ENCODE measurements at places on chromosomes 16 and 17.

DNA sequence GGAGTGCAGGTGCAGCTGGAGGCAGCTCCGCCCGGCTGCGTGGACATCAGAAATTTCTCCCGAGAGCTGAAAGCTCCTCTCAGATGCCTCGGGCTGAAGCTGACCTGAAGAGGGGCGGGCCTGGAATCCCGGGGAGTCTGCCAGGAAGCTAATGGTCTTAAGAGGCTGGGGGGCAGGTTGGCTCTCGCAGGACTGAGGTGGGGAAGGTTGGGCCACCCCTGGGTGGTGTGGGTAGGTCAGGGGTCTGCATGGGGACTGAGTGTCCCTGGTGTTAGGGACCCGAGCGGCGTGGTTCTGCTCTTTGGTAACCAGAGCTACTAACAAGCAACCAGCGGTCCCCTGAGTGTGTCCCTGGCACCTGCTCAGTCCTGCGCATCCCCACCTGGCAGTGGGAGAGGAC lies 3.5 kb downstream of the CHMP6 start:
- DNase-seq, result no peak

DNA sequence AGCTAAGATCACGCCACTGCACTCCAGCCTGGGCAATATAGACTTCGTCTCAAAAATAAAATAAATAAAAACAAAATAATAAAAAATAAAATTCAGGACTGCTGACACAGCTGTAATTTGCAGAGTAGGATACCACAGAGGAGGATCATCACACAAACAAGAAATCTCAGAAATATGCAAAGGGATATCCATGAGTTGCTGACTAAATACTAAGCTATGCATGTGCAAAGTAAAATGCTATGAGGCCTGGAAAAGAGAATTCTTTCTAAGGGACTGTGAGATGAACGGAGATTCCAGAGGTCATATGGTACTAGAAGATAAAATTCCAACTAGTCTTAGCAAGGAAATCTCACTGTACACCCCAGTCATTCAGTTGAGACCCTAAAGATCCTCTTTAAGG lies 74.8 kb downstream of the SLC39A11 start:
- DNase-seq, result no peak

GRCh38 chr17:69960755-69961154 lies 114.3 kb upstream of the KCNJ16 start:
- DNase-seq, result no peak

DNA sequence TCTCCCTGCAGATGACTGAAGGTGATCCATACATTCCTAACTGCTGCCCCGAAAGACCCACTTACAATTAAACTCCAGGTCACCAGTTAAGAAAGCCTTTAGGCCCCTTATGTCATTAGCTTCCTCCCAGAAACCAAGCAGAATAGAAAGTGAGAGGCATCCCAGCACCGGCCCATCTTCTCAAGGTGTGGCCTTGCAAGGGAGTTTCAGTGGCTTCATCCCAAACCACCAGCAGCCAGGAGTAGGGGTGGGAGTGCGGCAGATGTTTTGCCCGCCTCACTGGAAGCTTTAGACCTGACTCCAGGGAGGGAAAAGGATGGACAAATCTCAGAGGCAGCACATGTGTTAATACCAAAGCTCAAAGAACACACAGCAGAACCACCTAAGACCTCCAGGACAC lies 5.1 kb downstream of the ZFHX3 start:
- DNase-seq, result no peak

GRCh38 chr17:76219670-76220383 lies 20.5 kb downstream of the RNF157 start:
- DNase-seq, result no peak

GRCh38 chr16:57949595-57950238 lies 21.2 kb downstream of the CNGB1 start:
- DNase-seq, result no peak

DNA sequence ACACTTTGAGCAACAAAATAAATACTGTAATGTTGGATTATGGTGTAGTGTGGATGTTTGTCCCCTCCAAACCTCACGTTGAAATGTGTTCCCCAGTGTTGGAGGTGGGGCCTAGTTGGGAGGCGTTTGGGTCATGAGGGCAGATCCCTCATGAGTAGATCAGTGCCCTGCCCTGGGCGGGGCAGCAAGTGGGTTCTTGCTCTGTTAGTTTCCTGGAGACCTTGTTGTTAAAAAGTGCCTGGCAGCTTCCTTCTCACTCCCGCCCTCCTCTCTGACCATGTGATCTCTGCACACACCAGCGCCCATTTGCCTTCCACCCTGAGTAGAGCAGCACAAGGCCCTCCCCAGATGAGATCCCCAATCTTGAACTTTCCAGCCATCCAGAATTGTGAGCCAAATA lies 67.7 kb downstream of the MPRIP start:
- DNase-seq, result no peak

- DNase-seq, result no peak
Measured at GRCh38 chr16:54928016-54928356, 2.7 kb upstream of the IRX5 start.

- DNase-seq, result no peak
Measured at GRCh38 chr16:2710711-2711231, 9.3 kb downstream of the PRSS27 start.

DNA sequence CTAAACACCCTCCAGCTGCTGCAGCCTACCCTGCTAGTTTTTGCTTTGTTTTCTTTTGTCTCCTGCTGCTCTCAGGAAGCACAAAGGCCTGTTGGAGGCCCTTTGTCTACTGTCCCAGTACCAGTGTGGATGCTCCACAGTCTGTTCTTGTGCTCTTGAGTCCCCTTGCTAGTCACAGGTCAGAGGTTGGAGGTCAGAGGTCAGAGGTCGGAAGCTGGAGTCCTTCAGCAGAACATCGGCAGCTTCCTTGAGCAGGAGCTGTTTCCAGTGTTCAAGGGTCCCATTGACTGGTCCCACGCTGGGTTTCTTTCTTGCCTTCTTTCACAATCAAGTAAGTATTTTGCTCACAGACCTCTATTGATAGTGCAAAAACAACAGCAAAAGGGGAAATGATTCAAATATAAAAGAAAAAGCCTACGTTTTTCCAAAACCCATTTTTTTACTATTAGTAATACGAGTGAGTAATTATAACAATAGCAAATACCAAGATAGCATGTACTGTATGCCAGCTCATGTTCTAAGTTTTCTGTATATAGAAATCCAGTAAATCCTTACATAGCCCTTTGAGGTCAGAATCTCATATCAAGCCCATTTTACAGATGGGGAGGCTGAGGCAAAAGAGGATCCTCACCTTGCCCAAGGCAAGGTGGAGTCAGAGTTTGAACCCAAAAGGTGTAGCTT lies 10.9 kb upstream of the IL34 start:
- no peak for DNase-seq

GRCh38 chr16:16815641-16816040 lies 436.7 kb downstream of the NPIPA7 start:
- no peak for DNase-seq

GRCh38 chr16:73365016-73365551 lies 317.2 kb upstream of the ZFHX3 start:
- no peak for DNase-seq

- no peak for DNase-seq
Measured at GRCh38 chr17:32570081-32570396, 83.2 kb downstream of the CDK5R1 start.

DNA sequence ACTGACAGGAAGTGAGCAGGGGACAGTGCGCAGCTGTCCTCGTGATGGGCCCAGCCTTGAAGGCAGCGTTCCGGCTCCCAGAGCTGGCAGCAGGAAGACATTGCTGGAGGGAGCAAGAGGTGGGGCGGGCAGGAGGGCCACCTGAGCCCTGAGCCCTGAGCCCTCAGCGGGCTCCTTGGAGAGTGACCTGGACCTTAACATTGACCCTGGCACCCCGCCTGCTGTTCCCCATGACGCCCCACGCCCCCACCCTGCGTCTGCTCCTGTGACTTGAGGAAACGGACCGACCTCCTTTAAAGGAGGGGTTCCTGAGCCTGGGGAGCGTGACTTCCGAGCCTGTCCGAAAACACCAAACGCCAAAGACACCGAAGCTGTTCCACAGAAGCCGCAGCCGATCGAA lies 25.1 kb upstream of the ENPP7 start:
- DNase-seq, result no peak

- DNase-seq, result no peak
Measured at GRCh38 chr16:66370786-66371684, 4.5 kb downstream of the CDH5 start.

DNA sequence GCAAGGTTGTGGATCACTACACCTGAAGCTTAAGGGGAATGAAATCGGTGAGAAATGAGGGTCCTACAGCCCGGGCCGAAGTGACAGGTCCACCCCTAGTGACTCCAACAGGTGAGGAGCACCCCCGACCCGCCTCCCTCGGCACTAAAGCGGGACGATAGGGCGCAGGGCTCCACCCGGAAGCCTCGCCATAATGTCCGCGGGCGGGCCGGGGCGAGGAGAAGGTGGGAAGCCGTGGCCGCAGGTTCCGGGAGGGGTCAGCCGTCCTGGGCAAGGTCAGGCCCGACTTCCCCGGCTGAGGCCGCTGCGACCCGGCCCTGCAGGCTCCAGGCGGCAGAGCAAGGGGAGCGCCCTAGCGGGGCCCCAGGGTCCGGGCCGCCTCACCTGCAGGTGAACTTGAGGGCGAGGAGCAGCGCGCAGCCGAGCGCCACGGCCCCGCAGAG lies 543 bp downstream of the TXNDC11 start:
- DNase-seq, result no peak

DNA sequence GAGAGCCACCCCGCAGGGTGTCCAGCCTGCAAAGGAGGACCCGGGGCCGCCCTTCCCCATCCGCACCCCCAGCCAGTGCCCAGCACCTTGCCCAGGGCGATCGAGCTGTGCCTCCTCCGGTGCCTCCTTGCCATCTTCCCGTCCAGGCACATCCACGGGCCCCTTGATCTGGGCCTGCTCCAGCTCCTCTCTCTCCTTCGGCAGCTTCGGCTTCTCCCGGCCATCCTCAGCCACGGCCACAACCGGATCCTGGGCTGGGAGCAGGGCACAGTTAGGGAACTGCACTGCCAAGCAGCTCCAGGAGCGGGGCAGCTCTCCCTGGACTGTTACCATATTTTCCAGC lies 13.8 kb downstream of the NDUFAF8 start:
- no peak for DNase-seq

DNA sequence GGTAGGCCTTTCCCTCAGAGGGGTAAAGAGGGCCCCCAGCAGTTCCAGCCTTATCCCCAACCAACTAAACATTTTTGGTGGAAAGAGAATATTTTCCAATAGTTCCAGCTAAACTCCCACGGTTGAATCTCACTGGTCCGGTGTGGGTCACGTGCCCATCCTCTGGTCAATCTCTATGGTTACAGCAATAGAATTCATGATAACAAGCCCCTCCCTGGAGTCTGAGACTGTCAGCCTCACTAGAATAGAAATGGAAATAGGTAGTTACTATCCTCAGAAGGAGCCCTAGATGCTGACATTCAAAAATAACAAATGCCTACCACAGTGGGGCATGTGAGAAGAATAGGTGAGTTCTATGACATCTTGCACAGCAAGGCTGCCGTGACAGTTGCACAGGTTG lies 37.5 kb upstream of the LITAF start:
- DNase-seq, result no peak

DNA sequence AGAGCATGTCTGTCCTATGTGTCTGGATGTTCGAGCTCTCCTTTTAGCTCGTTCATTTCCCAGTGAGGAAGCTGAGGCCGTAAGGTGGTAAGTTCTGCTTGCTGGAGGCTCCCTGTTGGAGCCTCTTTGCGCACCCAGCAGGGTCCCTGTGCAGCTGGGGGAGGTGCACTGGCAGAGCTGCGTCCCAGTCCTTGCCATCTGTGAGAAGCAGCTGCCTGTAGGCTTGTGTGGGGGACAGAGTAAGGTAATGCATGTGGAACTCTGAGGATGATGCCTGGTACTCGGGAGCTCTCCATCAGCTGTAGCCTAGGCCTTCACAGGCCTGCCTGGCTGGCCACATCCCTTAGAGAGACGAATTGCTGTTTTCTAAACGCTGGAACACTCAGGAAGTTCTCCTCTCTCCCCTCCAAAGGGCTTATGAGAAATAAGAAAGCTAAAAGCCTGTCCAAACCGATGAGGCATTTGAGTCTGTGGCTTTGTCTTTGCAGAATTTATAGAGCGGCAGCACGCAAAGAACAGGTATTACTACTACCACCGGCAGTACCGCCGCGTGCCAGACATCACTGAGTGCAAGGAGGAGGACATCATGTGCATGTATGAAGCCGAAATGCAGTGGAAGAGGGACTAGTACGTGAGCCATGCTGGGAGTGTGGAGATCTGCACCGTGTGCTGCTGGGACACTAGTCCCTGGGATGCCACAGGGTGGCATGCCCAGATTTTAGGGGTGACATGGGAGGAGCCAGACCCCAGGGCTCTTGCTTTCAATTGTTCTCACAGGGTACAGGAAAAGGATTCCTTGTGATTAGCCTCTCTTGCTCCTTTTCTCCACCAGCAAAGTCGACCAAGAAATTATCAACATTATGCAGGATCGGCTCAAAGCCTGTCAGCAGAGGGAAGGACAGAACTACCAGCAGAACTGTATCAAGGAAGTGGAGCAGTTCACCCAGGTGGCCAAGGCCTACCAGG lies 1.6 kb downstream of the NDUFB10 start:
- DNase-seq, result no peak

GRCh38 chr16:47486856-47487255 lies 25.7 kb downstream of the PHKB start:
- no peak for DNase-seq

DNA sequence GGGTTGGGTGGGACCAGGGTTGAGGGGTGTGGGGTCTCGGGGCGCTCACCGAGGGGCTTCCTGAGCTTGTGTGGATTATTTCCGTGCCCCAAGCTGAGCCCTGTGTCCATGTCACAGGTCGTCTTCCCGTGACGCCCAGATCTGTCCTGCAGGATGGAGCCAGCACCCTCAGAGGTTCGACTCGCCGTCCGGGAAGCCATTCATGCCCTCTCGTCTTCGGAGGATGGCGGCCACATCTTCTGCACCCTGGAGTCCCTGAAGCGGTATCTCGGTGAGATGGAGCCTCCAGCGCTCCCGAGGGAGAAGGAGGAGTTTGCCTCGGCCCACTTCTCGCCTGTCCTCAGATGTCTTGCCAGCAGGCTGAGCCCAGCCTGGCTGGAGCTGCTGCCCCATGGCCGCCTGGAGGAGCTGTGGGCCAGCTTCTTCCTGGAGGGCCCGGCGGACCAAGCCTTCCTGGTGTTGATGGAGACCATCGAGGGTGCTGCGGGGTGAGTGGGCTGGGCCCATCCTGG lies 1.0 kb downstream of the TELO2 start:
- no peak for DNase-seq

- no peak for DNase-seq
Measured at GRCh38 chr17:36689089-36689667, 87.8 kb downstream of the MRM1 start.

GRCh38 chr17:14514973-14515372 lies 214.1 kb downstream of the HS3ST3B1 start:
- no peak for DNase-seq
